ENCODE measurements at places on chromosomes 6 and 20.

- DNase-seq = no peak
These were observed 1.4 kb upstream of the KHDC1 start for GRCh38 chr6:73264446-73264845.

GRCh38 chr6:151847064-151847463, 39.6 kb downstream of the ESR1 start:
- DNase-seq = peak; percentile 30

DNA sequence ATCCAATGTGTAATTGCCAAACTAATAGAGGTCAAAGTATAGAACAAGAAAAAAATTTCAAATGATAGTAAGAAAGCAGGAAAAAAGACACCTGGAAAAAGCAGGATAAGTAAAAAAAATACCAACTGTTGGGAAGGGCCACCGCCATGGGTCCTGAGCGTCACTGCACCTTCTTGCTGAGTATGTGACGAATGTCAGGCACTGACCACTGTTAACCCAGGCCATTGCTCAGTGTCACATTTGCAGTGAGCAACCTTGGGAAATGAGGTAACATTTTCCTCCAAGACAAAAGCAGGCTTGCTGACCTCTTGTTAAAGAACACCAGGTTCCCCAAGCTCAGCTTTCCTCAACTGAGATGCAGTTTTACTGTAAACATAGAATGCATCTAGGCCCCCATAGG, 15.6 kb upstream of the RPS6KA2 start:
- DNase-seq = no peak

DNA sequence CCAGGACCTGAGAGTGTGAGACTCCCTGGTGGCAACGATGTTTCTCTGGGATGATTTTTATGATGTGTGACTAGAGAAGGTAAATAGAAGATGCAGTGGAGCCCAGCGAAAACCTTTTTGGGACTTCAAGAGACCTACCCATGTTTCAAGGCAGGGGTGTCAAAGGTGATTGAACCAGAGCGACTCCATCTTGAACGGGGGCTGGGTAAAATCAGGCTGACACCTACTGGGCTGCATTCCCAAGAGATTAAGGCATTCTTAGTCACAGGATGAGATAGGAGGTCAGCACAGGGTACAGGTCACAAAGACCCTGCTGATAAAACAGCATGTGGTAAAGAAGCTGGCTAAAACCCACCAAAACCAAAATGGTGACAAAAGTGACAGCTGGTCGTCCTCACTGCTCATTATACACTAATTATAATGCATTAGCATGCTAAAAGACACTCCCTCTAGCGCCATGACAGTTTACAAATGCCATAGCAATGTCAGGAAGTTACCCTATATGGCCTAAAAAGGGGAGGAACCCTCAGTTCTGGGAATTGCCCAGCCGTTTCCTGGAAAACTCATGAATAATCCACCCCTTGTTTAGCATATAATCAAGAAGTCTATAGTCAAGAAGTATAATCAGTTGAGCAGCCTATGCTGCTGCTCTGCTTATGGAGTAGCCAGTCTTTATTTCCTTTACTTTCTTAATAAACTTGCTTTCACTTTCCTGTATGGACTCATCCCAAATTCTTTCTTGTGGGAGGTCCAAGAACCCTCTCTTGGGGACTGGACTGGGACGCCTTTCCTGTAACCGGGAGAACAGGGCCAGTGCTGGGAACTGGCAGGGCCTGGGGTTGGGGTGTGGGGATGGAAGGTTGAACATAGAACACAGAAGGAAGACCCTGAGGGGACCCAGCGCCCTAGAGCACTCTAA, 526.4 kb downstream of the QKI start:
- DNase-seq = no peak

DNA sequence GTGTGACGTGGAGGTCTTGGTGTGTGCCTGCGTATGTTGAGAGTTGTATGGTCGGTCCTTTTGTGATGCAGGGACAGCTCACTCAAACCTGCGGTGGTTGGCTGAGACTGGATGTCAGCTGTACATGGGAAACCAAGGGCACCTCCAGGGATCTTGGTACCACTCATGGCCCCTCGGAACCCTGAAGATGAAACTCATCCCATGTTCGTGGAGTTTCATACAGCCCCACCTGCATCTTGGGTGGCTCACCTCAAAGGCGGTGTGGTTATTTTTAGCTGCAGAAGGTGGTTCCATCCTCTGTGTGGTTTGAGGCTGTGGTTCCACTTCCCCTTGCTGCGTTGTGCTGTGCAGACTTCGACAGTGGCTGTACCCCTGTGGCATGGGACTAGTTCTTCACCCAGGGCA, 52.6 kb upstream of the SLC22A1 start:
- DNase-seq = no peak

GRCh38 chr20:11454966-11455799, 462.5 kb upstream of the BTBD3 start:
- peak; percentile 39 for DNase-seq

DNA sequence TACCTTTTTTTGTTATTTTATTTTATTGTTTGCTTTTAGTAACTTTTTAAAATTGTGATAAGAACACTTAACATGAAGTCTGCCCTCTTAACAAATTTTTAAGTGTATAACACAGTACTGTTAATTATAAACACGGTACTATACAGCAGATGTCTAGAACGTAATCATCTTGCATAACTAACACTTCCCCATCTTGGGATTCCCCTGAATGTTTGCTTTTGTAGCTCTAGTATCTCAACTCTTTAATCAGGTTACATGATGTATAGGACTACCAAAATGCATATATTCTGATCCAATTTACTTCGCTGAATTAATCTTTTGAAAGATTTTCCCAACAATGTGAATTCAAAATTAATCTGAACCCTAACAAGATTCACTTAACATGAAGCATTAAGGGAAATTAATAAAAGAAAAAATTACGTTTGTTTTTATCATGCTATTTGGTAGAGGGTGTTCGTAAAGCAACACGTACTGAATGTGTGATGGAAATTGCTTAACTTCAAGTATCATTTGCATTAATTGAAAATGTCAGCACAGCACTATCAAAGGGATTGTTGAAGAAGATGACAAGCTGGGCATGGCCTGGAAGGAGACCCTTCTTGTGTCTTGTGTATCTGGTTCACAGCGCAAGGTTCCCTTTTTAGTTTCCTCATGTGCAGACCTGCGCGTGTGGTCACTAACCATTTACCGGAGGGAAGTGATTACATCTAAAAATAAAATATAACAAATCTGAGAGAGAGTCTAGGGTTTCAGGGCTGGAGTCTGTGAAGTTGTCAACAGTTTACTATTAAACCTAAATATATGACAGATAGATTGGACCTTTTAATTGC, 15.2 kb downstream of the COL19A1 start:
- DNase-seq = no peak

GRCh38 chr6:47116606-47117005, 74.5 kb upstream of the ADGRF1 start:
- no peak for DNase-seq

GRCh38 chr20:63963348-63963741, 6.4 kb downstream of the ZNF512B start:
- no peak for DNase-seq

DNA sequence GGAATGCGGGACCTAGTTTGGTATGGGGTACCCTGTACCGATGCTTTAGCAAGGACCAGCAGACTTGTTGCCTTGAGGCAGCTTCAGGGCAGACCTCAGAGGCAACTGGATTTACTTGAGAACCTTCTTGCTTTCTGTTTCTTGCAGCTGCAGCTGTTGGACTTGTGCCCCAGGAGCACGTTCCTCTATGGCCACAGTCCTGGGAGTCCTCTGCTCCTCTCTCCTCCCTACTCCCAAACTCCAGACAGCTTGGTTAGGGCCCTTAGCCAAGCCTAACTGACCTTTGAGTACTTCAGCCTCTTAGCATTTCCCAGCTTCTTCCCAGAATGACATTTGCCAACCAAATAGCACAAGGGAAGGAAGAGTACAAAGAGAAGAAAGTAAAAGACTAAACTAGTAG, 34.7 kb downstream of the GHRH start:
- no peak for DNase-seq

All from HuH-7 (cell line).